ENCODE measurements at places on chromosomes 3 and 15.

DNA sequence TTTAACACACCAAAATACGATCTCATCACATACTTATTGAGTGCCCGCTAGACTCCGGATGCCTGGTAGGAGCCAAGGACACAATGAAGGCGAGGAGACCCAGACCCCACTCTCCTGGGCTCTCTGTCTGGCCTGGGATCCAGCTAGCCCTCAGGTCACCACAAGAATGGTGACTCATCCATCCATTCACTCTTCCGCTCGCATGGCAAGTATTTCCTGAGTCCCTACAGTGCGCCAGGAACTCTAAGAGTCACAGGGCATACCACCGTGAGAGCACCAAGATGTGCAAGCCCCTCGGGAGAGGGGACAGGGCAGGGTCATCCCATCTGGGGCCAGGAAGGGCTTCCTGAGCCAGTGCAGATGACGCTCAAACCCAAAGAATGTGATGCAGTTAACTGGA, 101.6 kb upstream of the PRR20G start:
- DNase-seq = no peak

GRCh38 chr15:99486371-99487336, 79.1 kb upstream of the MEF2A start:
- no peak for DNase-seq

DNA sequence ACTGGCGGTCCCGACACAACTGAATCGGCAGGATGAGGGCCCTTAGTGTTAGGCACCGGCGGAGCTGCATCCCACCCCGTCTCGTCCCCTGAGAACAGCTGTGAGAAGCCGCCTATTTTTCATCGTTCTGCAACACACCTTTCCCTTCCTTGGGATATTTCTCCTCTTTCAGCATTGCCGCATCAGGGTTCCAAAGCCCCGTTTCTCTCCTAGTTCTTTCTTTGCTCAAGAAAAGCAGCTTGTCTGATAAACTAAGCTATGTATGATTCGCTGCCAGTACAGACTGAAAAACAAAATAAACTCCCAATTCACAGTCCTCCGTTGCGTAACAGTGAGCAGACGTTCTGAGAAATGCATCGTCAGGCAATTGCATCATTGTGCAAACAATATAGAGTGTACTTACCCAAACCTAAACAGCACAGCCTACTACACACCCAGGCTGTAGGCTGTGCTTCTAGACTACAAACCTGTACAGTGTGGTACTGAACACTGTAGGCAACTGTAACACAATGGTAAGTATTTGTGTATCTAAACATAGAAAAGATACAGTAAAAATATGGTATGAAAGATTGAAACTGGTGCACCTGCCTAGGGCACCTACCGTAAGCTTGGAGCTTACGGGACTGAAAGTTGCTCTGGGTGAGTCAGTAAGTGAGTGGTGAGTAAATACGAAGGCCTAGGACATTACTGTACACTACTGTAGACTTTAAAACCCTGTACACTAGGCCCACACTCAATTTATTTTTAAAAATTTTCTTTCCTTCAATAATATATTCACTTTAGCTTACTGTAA, 8.9 kb upstream of the ADAMTS17 start:
- no peak for DNase-seq

DNA sequence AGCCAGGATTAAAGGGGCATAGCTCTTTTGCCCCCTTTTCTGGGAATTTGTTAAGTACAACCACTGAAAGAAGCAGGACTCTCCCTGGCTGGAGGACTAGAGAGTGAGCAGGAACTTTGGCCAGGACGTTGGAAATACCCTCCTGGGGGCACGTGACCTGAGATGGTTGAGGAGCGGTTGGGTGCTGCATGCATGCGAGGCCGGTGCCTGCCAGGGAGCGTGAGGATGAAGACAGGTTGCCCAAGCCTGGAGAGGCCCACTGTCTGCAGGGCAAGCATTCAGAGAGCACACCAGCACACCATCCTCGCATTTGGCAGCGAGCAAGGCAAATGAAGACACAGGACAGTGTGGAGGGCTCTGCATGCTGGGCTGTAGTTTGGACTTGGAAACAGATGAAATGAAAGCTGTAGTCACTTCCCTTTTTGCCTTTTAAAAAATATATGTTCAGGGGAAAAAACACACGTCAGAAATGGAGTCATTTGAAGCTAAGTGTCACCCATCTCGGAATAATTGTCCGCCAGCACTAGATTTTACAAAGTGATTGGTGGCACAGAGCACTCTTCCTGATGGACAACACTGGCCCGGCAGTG, 217.6 kb downstream of the SLCO3A1 start:
- DNase-seq = no peak

DNA sequence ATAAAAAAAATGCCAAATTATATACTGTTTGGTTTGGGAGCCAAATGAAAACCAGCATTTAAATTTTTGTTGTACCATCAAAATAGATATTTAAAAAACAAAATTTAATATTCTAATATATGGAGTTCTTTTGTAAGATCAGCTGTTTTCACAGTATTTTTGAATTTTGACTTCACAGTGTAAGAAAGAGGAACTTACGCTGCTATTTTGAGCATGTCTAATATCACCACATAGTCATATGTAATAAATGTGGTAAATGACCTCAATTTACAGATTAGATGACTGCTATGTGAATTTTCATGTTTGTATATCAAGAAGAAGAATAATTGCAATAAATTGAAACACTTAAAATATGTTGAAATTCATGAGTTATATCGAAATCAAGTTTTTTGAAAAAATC, 189.6 kb downstream of the ARRDC4 start:
- DNase-seq = no peak

Data from NCI-H1436 treated with DMSO at 0.1 percent for 48 hours (cell line).